ENCODE measurements at places on chromosomes 7 and 10.

- no peak for DNase-seq
These were observed 43.3 kb downstream of the GPR37 start for GRCh38 chr7:124722292-124722691.

DNA sequence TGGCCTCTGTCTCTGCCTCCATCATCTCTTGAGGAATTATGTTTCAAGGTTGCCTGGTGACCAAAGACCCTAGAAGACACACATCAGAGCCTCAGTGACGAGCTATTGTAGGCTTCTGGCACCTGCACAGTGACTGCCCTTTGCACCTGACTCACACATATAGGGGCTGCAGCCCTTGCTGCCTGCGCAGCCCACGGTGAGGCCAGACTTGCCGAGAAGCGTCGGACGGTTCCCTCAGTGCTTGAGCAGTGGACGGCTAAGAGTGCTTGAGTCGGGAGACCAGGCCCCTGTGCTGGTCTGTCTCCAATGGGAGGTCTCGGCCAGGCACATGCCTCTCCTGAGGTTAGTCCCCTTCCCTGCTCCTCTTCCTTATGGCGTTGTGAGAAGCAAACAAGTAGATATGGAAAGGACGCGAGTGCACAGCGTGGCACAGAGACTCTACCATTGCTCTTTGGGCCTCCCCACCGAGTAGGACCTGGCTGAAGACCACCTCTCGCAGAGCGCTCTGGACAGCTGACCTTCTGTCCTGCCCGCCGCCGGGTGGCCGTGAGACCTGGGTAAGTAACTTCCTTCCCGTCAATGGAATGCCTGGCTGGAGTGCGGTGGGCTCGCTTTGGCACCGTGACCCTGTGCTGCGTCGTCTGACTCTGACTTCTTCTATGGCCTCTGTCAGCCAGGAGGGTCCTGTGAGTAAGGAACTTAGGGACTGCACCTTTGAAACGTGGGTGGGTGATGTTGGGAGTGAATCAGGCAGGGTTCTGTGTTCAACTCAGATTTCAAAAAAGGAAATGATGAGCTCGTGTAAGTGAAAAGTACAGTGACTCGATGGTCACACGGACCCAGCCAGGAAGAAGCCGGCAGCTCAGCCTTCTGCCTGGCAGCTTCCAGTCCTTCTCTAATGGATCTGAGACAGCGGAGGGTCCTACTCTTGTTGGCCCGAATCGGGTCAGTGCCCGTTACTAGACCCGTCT, 33.7 kb downstream of the ZNF775 start:
- DNase-seq: no peak

- DNase-seq: peak; percentile 64
These were observed 67.6 kb downstream of the DNMBP start for GRCh38 chr10:99941942-99942820.

DNA sequence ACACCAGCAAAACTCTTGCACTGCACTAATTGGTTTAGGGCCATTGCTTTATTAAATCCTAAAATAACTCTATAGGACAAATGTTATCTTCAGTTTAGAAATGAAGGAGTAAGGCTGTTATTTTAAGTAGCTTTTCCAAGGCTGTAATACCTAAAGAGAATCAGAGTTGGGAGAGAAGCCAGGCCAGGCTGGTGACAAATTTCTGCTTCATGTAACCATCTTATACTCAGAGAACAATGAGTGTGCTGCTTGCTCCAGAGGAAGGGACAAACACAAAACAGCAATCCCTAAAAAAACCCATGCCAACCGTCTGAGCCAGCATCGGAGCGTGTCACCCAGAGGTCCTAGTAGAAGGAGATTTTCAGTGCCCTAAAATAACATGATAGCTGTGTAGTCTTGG, 49.7 kb upstream of the TARP start:
- DNase-seq: no peak

GRCh38 chr7:21480693-21481403, 53.0 kb downstream of the SP4 start:
- DNase-seq: no peak

- no peak for DNase-seq
These were observed 44.2 kb downstream of the CTBP2 start for GRCh38 chr10:125116041-125116649.

GRCh38 chr10:87546971-87547413, 42.3 kb downstream of the MINPP1 start:
- DNase-seq: no peak

DNA sequence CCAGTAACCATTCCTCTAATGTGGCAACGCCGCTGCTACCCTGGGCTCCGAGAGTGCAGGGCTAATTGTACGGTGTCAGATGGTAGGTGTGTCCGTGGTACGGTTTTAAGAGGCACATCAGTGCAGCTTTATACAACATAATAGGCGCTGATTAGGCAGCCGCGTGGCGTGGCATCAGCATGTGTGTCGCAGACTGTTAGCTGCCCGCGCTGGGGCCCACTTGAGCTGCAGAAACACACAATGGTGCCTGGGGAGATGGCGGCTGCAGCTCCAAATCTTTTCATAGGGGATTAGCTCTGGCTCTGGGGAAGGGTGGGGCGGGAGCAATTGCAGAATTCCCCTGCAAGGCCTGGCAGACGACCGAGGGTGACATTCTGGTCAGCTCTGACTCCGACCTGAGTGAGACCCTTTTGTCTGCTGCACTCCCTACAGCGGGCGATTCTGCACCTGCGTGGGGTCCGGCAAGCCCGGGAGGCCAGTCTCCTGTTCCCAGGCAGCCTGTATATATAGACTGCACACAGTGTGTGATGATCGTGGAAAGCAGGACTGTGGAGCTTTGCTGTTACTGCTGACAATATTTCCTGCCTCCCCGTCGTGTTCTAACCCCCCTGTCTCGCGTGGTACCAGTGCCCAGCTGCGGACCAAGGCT, 722.7 kb upstream of the CELF2 start:
- DNase-seq: no peak

- DNase-seq: no peak
These were observed at the start of gene JAZF1 for GRCh38 chr7:28180364-28181147. TSS of gene JAZF1 (minus strand) at chr7:28180795.

- no peak for DNase-seq
These were observed 31.5 kb upstream of the ADCYAP1R1 start for GRCh38 chr7:31020652-31021051.

- DNase-seq: no peak
These were observed 7.4 kb downstream of the SLC29A3 start for GRCh38 chr10:71326464-71326881.

- DNase-seq: no peak
These were observed 734.3 kb upstream of the POT1 start for GRCh38 chr7:125663961-125664360.

GRCh38 chr10:26790221-26790995, 70.3 kb downstream of the ABI1 start:
- no peak for DNase-seq

DNA sequence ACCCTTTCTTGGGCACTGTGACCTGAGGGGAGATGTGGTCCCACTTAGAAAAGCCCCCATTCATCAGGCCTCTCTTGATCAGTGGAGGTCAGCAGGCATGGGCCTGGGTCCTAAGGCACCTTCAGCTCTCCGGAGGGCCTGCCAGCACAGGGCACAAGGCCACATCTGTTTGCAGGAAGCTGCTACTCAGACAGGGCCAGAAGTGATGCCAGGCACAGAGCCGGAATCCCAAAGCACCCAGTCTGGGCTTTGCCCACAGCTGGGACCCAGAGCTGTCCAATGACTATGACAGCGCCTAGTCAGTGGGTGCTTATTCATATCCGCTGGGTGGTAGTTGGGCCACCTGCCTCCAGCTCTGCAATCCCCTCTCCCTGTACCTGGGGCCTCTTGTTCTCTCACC, 63.2 kb upstream of the ELN start:
- no peak for DNase-seq

GRCh38 chr10:69506834-69507713, 55.8 kb downstream of the TSPAN15 start:
- DNase-seq: no peak

DNA sequence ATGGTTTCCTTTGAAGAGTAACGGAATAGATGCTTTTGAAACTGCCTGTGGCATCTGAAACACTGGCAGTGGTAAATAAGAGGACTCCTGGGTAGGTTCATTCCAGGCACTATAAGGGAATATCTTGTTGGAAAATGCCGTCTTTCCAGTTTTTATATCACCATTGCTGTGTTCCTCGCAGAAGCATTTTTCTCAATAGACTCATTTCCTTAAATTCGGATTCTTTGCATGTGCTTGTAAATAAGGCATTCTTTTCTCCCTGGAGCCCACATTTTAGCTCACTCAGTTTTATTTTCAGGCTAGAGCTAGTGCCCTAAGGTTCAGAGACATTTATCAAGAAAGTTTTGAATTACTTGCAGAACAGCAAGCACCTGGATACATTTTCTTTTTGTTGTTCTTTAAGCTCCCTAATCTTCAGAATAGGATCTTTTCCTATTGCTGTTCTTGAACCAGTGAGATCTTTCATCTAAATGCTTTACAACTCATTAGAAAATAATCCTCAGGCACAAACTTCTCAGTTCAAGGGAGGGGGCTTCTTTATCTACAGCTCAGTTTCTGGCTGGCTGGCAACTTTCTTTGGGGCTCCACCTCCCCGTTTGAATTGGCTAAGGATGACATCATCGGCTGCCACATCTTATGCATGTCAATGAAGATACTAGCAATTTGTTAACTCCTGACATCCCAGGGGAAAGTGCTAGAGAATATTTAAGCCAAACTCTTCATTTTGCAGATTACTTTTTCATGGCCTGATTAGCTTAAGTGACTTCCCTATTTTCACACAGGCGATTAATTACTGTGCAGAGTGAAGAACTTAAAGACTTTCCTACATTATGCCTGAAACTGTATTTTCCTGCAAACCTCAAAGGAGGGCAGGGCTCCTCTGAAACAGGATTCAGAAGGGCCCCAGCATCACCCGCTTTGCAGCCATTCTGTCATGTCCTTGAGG, 133.7 kb upstream of the RSU1 start:
- DNase-seq: no peak

- no peak for DNase-seq
These were observed 62.9 kb upstream of the TMEM72 start for GRCh38 chr10:44848211-44848610.

GRCh38 chr10:118543714-118544400, 51.6 kb downstream of the PRLHR start:
- no peak for DNase-seq

- no peak for DNase-seq
These were observed 108.0 kb downstream of the LRRTM3 start for GRCh38 chr10:67033878-67034277.

GRCh38 chr10:20157314-20157713, 341.1 kb downstream of the PLXDC2 start:
- DNase-seq: no peak

- no peak for DNase-seq
These were observed 5.9 kb upstream of the MAGI2 start for GRCh38 chr7:79459381-79459780.

GRCh38 chr10:33187427-33187999, 147.0 kb downstream of the NRP1 start:
- no peak for DNase-seq

DNA sequence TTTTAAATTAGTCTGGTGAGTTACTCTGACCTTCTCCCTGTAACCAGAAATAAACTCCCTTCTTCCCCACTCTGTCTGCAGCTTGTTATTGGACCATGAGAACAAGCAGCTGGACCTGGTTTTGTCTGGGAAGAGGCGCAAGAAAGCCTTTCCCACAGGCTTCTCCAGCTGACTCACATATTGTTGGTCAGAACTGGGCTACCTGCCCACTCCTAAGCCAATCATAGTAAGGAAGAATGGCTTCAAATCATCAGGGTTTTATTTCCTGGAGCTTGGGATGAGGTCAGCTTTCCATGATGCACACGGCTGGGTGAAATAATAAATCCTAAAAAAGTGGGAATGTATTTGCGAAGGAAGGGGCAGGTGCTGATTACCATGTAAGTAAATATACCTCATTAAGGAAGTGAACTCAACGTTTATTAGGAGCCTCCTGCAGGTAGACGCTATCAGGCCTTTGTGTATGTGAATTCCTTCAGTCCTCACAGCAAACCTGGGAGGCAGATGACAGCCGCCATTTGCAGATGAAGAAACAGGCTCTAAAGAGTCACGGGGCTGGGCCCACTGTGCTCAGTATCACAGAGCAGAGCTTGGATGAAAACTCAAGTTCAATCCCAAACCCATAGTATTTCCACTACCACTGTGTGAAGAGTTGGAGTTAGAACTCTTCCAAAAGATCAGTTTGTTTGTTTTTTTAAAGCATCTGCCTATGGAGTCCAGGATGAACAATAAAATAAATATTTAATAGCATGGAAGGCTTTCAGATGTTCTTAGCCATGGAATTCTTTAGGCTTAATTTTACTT, 32.8 kb downstream of the IL15RA start:
- DNase-seq: peak; percentile 99

DNA sequence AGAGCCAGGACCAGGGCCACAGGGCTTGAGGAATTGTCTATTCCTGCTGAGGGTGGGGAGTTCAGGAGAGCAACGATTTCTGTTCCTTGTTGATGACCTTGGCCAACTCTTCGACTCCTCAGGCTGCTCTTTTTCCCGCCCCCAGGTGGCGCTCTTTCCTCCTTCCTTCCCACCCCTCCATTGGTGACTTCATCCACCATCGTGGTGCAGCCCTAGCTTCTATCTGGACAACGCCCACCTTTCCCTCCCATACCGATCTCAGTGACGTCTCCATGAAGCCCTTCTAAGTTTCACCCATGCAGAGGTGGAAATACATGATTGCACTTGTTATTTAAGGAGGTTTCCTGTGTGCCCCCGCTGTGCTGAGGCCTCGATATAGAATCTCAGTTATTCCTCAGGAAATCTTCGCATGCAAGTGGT, 22.1 kb upstream of the CARD11 start:
- DNase-seq: no peak

- DNase-seq: no peak
These were observed 23.4 kb downstream of the UROS start for GRCh38 chr10:125799451-125800182.

GRCh38 chr7:85320699-85321476, 134.0 kb upstream of the SEMA3D start:
- no peak for DNase-seq

DNA sequence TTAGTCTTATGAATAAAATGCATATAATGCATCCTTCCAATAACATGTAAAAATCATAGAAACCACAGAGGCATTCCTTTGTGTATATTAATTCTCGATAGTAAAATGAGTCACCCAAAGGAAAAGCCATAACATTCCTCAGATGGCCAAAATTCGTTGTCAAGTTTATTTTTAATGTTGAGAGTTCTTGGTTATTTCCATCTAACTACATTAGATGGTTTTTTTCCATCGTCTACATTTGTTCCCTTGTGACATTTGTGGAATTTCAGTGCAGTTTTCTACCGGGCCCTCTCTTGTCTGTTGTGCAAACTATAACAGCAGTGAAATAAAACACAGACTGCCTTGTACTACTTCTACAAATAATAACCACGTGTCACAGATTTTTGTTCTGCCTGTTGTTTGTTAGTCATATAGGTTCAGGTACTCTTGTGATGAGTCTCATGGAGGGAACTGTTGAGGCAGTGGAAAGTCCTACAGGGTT, 54.7 kb upstream of the CCAR1 start:
- peak; percentile 83 for DNase-seq

DNA sequence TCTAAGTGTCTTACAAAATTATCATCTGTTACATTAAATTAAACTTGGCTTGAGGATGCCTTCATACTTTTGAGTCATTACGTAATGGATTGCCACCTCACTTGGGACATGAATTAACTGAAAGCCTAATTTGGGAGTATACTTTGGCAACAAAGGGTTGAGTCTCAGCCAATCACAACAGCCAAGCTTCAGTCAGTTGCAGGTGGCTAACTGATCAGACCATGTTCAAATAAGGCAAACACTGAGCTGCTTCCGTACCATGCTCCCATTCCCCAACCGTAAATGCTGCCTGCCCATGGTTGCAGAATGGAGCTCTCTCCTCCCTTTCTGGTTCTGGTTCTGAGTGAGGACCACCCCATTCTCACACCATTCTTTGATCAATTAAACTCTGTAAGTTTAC, 92.9 kb upstream of the STK17A start:
- no peak for DNase-seq

Measured in skeletal muscle cell (primary cell).